ENCODE measurements at places on chromosomes 4 and X. TPM values are rescaled to one million over a fixed set of nuclear protein-coding genes. Genes with fewer than 3 reads are reported as not detected.

DNA sequence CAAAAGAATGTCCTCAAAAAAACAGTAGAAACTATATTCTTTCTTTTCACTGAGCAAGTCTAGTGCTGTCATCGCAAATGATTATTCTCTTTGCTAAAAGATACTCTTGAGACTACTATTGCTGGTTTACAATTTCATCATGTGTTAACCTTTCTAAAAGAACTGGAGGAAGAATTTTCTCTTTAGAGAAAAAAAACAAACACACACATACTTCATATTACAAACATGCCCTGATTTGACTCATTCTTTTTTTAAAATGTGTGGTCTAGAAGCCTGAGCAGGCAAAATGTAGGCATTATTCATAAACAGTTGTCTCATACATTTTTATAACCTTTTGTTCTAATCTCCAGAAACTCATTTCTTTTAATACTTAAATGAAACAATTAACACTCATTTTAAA, 60.6 kb upstream of the FAT4 start:
- no peak overlapping the region for H3K4me3 ChIP-seq
- no peak overlapping the region for H3K27ac ChIP-seq
- H3K27me3 ChIP-seq = no peaks in the 10 kb centered on the region
- no peaks in the 10 kb centered on the region for H3K36me3 ChIP-seq
- no peaks in the 10 kb centered on the region for H3K4me1 ChIP-seq

GRCh38 chr4:57404483-57404882, 294.3 kb upstream of the IGFBP7 start:
- no peaks in the 10 kb centered on the region for H3K36me3 ChIP-seq
- H3K4me3 ChIP-seq = no peak overlapping the region
- no peak overlapping the region for H3K27ac ChIP-seq
- no peak for DNase-seq

DNA sequence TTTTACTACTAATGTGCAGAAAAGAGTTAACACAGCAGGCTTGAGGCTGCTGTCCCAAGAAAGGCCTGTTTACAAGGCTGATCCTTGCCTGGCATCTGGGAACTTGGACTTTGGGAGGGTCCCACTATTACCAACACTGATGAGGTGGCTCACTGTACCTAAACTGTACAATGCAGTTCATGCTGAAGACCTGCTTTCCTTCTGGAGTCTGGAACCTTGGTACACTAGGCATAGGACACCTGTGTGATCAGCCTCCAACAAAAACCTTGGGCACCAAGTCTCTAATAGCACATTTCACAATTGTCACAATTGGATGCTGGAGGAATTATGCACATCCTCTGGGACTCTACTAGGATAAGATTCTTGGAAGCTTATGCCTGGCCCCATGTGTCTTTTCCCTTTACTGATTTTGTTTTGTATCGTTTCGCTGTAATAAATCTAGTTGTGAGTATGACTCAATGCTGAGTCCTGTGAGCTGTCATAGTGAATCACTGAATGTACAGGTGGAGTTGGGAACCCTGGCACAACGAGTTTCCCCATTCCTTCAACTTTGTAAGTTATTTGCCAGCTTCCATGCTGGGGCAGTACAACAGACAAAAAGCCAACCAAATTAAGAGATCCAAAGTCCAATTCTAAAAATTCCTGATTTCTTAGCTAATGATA, 45.9 kb downstream of the TEC start:
- H3K27me3 ChIP-seq = no peaks in the 10 kb centered on the region
- no peak overlapping the region for H3K4me3 ChIP-seq
- no peaks in the 10 kb centered on the region for H3K36me3 ChIP-seq
- no peaks in the 10 kb centered on the region for H3K4me1 ChIP-seq
- DNase-seq = no peak

DNA sequence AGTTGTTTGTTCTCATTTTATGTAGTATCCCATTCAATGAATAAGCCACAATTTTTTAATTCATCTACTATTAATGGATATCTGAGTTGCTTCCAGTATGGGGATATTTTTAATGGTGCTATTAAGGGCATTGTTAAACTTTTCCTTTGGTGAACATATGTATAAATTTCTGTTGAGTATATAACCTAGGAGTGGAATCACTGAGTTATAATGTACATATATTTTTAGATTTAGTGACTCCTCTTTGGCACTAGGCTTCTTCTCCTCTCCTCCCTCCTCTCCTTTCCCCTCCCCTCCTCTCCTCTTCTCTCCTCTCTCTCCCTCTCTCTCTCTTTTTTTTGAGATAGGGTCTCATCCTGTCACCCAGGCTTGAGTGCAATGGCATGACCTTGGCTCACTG, 26.4 kb downstream of the RBM47 start:
- H3K4me3 ChIP-seq = no peak overlapping the region
- no peaks in the 10 kb centered on the region for H3K27me3 ChIP-seq
- no peaks in the 10 kb centered on the region for H3K4me1 ChIP-seq
- no peak overlapping the region for H3K27ac ChIP-seq
- DNase-seq = no peak
- no peaks in the 10 kb centered on the region for H3K36me3 ChIP-seq

- H3K4me1 ChIP-seq = no peaks in the 10 kb centered on the region
- no peak for DNase-seq
- H3K36me3 ChIP-seq = no peaks in the 10 kb centered on the region
- no peak overlapping the region for H3K4me3 ChIP-seq
- no peak overlapping the region for H3K27ac ChIP-seq
- no peaks in the 10 kb centered on the region for H3K27me3 ChIP-seq
These were observed 12.1 kb upstream of the CLCN5 start for GRCh38 chrX:49910344-49910743.

GRCh38 chrX:78452356-78452755, 124.9 kb upstream of the CYSLTR1 start:
- no peak overlapping the region for H3K4me3 ChIP-seq
- no peaks in the 10 kb centered on the region for H3K27me3 ChIP-seq
- H3K4me1 ChIP-seq = no peaks in the 10 kb centered on the region
- DNase-seq = no peak
- no peaks in the 10 kb centered on the region for H3K36me3 ChIP-seq

ZNF141 gene
- total RNA-seq = 16.7 TPM

CTAG2 gene
- not detected for total RNA-seq

Measured in colonic mucosa (tissue), 4 donors.